ENCODE measurements at places on chromosomes 12 and 14.

- peaks cover 43% of the 10 kb centered on the region for H3K4me1 ChIP-seq
- peaks cover 58% of the 10 kb centered on the region for H3K36me3 ChIP-seq
- no peak for DNase-seq
- no peak overlapping the region for H3K27ac ChIP-seq
Observed at GRCh38 chr14:23058654-23059504, 1.6 kb upstream of the CDH24 start.

- H3K27ac ChIP-seq: no peak overlapping the region
- no peaks in the 10 kb centered on the region for H3K36me3 ChIP-seq
- no peak overlapping the region for H3K4me3 ChIP-seq
- no peaks in the 10 kb centered on the region for H3K27me3 ChIP-seq
Observed at GRCh38 chr12:46318037-46318436, 49.2 kb upstream of the SLC38A1 start.

GRCh38 chr14:99809859-99810558, 16.8 kb downstream of the EML1 start:
- peaks cover 9% of the 10 kb centered on the region for H3K36me3 ChIP-seq
- H3K4me3 ChIP-seq: no peak overlapping the region
- H3K27ac ChIP-seq: no peak overlapping the region
- DNase-seq: no peak
- H3K27me3 ChIP-seq: no peaks in the 10 kb centered on the region
- peaks cover 35% of the 10 kb centered on the region for H3K4me1 ChIP-seq

GRCh38 chr14:23153851-23154796, 29.3 kb downstream of the SLC7A8 start:
- H3K4me1 ChIP-seq: peaks cover 6% of the 10 kb centered on the region
- no peak overlapping the region for H3K27ac ChIP-seq
- no peak overlapping the region for H3K4me3 ChIP-seq
- no peak for DNase-seq
- H3K36me3 ChIP-seq: no peaks in the 10 kb centered on the region

DNA sequence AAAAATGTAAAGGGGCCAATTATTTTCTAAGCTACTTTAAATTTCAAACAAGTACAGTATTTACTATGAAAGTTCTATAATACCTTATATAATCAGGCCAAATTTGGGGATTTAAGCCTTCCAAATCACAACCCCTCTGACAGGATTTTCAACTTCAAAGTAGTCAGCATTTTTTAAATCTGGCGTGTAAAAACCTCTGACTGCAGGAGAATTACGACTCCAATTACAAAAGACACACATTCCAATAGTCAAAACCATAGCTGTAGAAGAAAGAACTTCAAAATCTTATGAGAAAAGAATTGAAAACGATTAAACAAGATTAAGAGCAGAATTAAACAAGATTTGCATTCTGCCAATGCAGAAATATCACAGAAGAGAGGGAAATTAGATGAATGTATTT, 12.7 kb downstream of the OSBPL8 start:
- H3K36me3 ChIP-seq: no peaks in the 10 kb centered on the region
- H3K4me1 ChIP-seq: peaks cover 40% of the 10 kb centered on the region
- no peak overlapping the region for H3K27ac ChIP-seq
- DNase-seq: no peak

DNA sequence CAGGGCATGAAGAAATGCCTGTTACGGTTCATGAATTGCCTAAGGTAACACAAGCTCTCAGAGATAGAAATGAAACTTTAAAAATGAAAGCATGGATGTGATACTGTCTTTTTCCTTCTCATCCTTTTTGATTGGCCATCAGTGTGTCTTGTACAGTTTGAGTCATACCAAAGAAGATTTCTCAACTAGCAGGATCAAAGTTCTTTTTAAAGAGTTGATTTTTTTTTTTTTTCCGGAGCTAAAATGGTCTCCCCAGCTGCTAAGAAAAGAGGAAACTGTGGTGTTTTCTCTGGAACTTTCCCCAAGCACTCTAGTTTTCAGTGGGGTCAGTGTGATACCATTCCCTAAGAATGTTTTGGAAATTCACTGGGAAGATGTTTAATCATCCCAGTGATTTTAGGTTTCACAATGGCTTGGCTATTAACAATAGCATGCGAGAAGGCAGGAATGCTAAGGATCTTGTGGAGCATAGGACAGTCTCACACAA, 105.0 kb downstream of the ETNK1 start:
- H3K36me3 ChIP-seq: no peaks in the 10 kb centered on the region
- peak overlapping the region; percentile 62 for H3K27ac ChIP-seq
- H3K4me1 ChIP-seq: peaks cover 20% of the 10 kb centered on the region
- DNase-seq: peak; percentile 41
- H3K4me3 ChIP-seq: no peak overlapping the region

GRCh38 chr12:132909030-132909368, 21.6 kb upstream of the CHFR start:
- H3K4me1 ChIP-seq: no peaks in the 10 kb centered on the region
- H3K36me3 ChIP-seq: no peaks in the 10 kb centered on the region
- peak overlapping the region; percentile 18 for H3K4me3 ChIP-seq
- no peak overlapping the region for H3K27ac ChIP-seq

DNA sequence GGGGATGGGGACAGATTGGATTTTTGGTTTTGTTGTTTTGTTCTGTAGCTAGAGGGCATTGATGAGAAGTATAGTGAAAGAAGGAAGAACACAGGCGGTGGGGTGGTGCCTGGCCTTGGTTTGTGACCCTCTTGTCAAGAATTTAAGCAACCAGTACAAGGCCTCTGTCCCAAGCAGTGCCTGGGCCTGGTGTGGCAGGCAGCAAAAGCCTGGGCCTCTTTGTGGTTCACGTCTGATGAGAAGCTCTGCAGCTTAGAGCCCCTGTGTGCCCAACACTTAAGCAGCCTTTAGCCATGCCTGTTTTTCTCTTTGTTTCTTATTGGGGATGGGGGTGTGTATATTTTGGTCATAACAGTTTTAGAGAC, 98.0 kb downstream of the PPP2R5C start:
- H3K36me3 ChIP-seq: peaks cover 32% of the 10 kb centered on the region
- H3K27me3 ChIP-seq: no peaks in the 10 kb centered on the region
- no peak for DNase-seq
- no peaks in the 10 kb centered on the region for H3K4me1 ChIP-seq
- no peak overlapping the region for H3K27ac ChIP-seq

- H3K27me3 ChIP-seq: no peaks in the 10 kb centered on the region
- H3K4me3 ChIP-seq: no peak overlapping the region
- DNase-seq: no peak
- H3K4me1 ChIP-seq: peaks cover 35% of the 10 kb centered on the region
- no peak overlapping the region for H3K27ac ChIP-seq
- H3K36me3 ChIP-seq: peaks cover 14% of the 10 kb centered on the region
Observed at GRCh38 chr12:121718653-121719239, 6.2 kb downstream of the TMEM120B start.

DNA sequence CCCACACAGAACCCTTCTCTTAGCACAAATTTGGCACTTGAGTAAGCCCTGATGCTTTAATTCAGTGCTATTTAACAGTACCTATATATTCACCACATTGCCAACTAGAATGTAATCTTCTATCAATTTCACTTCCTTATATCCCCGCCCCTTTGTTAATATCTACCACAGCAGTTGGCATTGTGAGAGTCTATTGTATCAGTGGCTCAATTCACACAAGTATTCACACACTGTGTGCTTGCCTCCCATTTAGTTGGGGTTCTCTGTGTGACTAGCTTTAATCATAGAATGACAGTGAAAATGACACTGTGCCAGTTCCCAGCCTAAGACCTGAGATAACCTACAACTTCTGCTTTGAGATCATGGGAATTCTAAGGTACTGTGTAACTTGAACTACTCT, 103.1 kb downstream of the SEC23A start:
- DNase-seq: no peak
- H3K27me3 ChIP-seq: no peaks in the 10 kb centered on the region
- no peaks in the 10 kb centered on the region for H3K4me1 ChIP-seq

Data from SJSA1 (cell line).